Activated CD8-positive, alpha-beta memory T cell treated with anti-CD3 and anti-CD28 coated beads for 36 hours (primary cell): ENCODE measurements at places on chromosomes 2 and 18. TPM values are rescaled to one million over a fixed set of nuclear protein-coding genes. Genes with fewer than 3 reads are reported as not detected.

The SLC23A3 gene
- 2.9 TPM for total RNA-seq

The OR6B2 gene
- total RNA-seq: not detected

The C1QL2 gene
- not detected for total RNA-seq

The CHST9 gene
- not detected for total RNA-seq

The PTPRM gene
- total RNA-seq: 3.5 TPM

The ALPI gene
- not detected for total RNA-seq

The SCN7A gene
- not detected for total RNA-seq

The CYP1B1 gene
- 6.9 TPM for total RNA-seq

The RAB6C gene
- total RNA-seq: 0.06 TPM

The CCDC85A gene
- not detected for total RNA-seq

The EVX2 gene
- not detected for total RNA-seq

The ASIC4 gene
- not detected for total RNA-seq

The ADI1 gene
- total RNA-seq: 31.1 TPM

The TIGD1 gene
- total RNA-seq: 6.2 TPM

The TEKT4 gene
- not detected for total RNA-seq

The TMEM169 gene
- 0.55 TPM for total RNA-seq

The TUBA3D gene
- not detected for total RNA-seq

The TLX2 gene
- total RNA-seq: 0.25 TPM

The CAMKMT gene
- total RNA-seq: 11.3 TPM

The TEX44 gene
- total RNA-seq: not detected

The GDF7 gene
- total RNA-seq: not detected

The SH3BP4 gene
- not detected for total RNA-seq

The SIX2 gene
- not detected for total RNA-seq

The BOLL gene
- total RNA-seq: not detected

The DSC2 gene
- total RNA-seq: not detected

The CMPK2 gene
- total RNA-seq: 0.84 TPM

The PXDN gene
- total RNA-seq: 1.3 TPM

The TFPI gene
- not detected for total RNA-seq

The SCTR gene
- total RNA-seq: not detected

The RAD51AP2 gene
- total RNA-seq: not detected

The GPR45 gene
- total RNA-seq: not detected

The CUL3 gene
- total RNA-seq: 93.7 TPM

The ITPRIPL1 gene
- 59.8 TPM for total RNA-seq

The SKOR2 gene
- total RNA-seq: not detected

The MARCO gene
- total RNA-seq: not detected

The CRYGD gene
- total RNA-seq: not detected

The CXCR1 gene
- not detected for total RNA-seq

The DNAH6 gene
- 0.13 TPM for total RNA-seq

The AKAIN1 gene
- not detected for total RNA-seq

The LYPD6B gene
- not detected for total RNA-seq

The CLHC1 gene
- 8.6 TPM for total RNA-seq

The NCKAP1 gene
- total RNA-seq: 7.5 TPM

The MALL gene
- 0.50 TPM for total RNA-seq

The PLGLB1 gene
- total RNA-seq: 2.0 TPM

The DSC3 gene
- 0.04 TPM for total RNA-seq
